ENCODE measurements at places on chromosomes 6 and 20.

DNA sequence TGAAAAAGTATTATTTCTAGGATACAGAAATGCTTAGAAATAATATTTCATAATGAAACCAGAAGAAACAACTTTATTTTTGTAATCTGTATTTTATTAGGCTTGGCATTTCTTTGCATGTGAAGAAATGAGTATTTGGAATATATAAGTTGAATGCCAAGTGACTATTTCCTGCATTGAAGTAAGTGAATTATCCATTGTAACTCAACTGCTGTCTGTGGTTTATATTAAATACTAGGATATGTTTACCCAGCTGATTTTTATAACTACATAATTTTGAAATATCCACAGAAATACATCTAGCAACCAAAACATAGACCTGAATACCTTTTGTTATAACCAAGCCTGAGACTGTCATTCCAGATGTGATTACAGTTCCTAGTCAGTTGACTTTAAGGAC is 207.6 kb downstream of the THBS2 start:
- DNase-seq: no peak

GRCh38 chr6:155143029-155143577 is 120.7 kb upstream of the CLDN20 start:
- no peak for DNase-seq

- no peak for DNase-seq
Measured at GRCh38 chr6:26104457-26105108, 17.4 kb downstream of the HFE start.

DNA sequence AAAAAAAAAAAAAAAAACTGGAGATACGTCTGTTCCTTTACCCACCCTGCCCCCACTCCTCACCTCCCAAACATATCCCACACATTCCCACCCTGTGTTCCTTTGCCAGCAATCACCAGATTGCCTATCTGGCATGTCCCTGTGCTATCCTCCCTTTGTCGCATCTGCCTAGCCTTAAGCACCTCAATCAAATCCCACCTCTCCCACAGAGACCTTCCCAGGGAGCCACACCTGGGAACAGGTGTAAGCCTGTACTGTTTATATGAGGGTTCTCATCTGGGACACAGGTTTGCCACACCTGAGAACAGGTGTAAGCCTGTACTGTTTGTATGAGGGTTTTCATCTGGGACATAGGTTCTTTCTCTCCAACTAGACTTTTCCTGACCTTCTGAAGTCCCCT is 16.7 kb downstream of the WFDC3 start:
- DNase-seq: no peak

- no peak for DNase-seq
Measured at GRCh38 chr6:16063580-16063979, 65.3 kb upstream of the MYLIP start.

GRCh38 chr6:137286916-137287315 is 67.7 kb upstream of the IFNGR1 start:
- DNase-seq: no peak

- DNase-seq: no peak
Measured at GRCh38 chr6:157193443-157193996, 129.8 kb downstream of the TMEM242 start.

GRCh38 chr6:168715643-168716481 is 274.9 kb downstream of the SMOC2 start:
- no peak for DNase-seq

- no peak for DNase-seq
Measured at GRCh38 chr6:167949121-167949684, 48.3 kb upstream of the KIF25 start.

GRCh38 chr6:38836585-38836984 is 121.5 kb downstream of the DNAH8 start:
- DNase-seq: no peak

DNA sequence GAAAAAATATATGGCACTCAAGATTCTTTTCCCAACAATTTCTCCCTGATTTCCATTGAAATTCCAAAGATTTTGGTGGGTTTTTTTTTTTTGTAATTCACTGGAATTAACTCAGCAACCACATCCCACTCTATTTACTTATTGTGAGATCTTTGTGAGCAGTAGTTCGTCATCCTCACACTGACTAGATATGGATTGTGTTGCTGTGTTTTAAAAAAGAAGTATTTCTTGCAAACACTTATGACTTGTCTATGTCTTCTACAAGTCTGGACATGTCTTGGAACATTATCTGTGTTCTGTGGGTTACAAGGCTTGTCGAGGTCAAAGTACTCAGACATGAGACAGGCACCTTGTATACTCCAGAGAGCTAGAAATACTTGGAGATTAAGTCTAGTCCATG is 7.3 kb upstream of the TENT5A start:
- no peak for DNase-seq

DNA sequence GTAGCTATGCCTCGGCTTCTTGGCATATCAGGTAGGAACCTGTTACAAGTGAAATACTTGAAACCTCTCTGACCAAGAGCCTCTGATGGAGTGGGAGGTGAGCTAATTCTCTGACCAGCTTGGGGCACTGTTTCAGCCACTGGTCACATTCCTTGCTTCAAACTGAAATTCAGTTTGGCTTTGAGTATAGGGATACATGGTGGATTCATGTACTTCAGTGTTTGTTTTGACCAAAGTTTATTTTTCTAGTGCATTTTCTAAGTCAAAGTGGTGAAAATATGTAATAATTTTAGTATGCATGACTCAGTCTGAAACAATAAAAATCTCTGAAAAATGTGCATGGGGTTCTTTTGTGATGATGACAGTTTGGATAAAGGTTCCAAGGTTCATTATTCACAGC is 18.6 kb downstream of the TTPAL start:
- no peak for DNase-seq

DNA sequence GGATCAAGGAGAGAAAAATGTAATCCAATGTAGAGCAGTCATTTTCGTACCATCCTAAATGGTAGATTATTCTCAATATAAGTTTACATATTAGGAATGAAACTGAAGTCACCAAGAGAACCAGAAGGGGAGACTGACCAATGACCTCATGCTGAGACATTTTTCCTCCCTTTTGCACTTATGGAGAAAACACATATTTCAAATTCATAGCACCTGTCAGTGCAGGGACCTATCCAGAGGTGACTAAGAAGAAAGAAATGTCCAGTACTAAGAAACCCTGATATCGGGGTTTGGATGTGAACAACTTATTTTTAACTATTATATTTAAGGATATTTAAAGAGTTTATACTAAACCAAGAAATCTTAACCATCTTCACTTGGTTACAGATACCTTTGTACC is 16.6 kb upstream of the LYRM2 start:
- DNase-seq: no peak

Data from COLO829 (cell line).